Neural cell (in vitro differentiated cells): ENCODE measurements at places on chromosomes 5 and 9. TPM values are rescaled to one million over a fixed set of nuclear protein-coding genes. Genes with fewer than 3 reads are reported as not detected.

NOXA1 gene
- polyA plus RNA-seq: 1.7 and 3.4 TPM in 2 replicates

DBN1 gene
- 319 and 353 TPM in 2 replicates for polyA plus RNA-seq

POLK gene
- polyA plus RNA-seq: 29.0 and 36.4 TPM in 2 replicates

CARD9 gene
- 0.52 and 0.77 TPM in 2 replicates for polyA plus RNA-seq

FXN gene
- 3.5 and 7.3 TPM in 2 replicates for polyA plus RNA-seq

SV2C gene
- 0.45 and 0.88 TPM in 2 replicates for polyA plus RNA-seq

RLN2 gene
- polyA plus RNA-seq: not detected in 2 replicates

ALG2 gene
- 15.8 and 17.3 TPM in 2 replicates for polyA plus RNA-seq

FOXD4L6 gene
- 0.40 and 2.3 TPM in 2 replicates for polyA plus RNA-seq

IFNA2 gene
- not detected in 2 replicates for polyA plus RNA-seq

LEAP2 gene
- polyA plus RNA-seq: 1.1 and 1.6 TPM in 2 replicates

TICAM2 gene
- not detected in 2 replicates for polyA plus RNA-seq

SRA1 gene
- 73.5 and 76.2 TPM in 2 replicates for polyA plus RNA-seq

KLF9 gene
- polyA plus RNA-seq: 0.11 and 0.60 TPM in 2 replicates

FGFR4 gene
- polyA plus RNA-seq: 10.3 and 14.8 TPM in 2 replicates
